ENCODE measurements at places on chromosomes 5 and 9. TPM values are rescaled to one million over a fixed set of nuclear protein-coding genes. Genes with fewer than 3 reads are reported as not detected.

Gene PLPPR1
- total RNA-seq: not detected

DNA sequence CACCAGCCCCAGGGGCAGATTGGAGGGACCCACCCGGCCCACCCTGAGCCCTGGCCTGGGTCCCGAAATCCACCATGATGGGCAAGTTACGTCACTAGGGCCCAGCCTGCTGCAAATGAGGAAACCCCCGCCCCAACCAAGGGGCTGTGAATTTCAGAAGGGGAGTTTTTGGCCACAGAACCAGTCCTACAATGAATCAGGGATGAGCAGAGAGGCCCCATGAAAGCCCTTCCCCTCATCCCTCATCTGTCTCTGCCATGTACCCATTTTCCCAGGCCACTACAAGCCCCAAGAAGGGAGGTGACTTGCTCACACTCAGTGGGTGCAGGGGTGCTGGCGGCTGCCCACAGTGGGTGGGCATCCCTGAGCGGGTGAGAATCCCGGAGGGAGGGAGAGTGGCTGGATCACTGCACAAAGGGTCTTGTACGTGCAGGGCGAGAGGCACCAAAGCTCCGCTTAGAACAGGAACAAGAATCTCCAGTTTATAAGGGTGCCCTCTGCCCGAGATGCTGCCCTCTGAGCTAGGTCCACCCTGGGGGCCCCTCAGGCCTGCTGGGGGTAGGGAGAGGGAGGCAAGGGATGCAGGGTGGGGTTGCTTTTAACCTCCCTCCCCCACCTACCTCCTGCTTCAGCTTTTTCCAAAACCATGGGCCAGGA is 10.4 kb upstream of the TCF7 start:
- no peaks in the 10 kb centered on the region for H3K36me3 ChIP-seq
- H3K27me3 ChIP-seq: peaks cover 6% of the 10 kb centered on the region
- DNase-seq: no peak
- peaks cover 60% of the 10 kb centered on the region for H3K4me1 ChIP-seq
- peak overlapping the region; percentile 60 for H3K27ac ChIP-seq

DNA sequence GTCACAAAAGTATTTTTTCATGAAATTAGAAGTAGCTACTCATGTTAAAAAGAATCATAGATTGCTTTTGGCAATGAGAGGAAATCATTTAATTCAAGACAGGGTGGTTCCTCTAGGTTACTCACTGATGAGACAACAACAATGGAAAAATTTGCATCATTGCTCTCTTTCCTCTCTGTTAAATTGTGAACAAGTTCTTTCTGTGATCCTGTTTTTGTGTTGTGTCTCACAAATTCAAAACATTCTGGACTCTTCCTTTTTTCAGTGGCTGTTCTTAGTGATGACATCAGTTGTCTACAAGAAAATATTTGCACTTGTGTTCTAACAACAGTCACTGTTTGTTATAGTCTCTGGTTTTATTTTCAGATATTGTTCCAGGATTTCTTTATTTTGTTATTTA is 95.3 kb downstream of the XRCC4 start:
- no peaks in the 10 kb centered on the region for H3K27me3 ChIP-seq
- no peak for DNase-seq
- peaks cover under 1% of the 10 kb centered on the region for H3K4me1 ChIP-seq
- no peaks in the 10 kb centered on the region for H3K36me3 ChIP-seq
- no peak overlapping the region for H3K27ac ChIP-seq
- no peak overlapping the region for H3K4me3 ChIP-seq

GRCh38 chr5:142650881-142651280 is 35.0 kb downstream of the FGF1 start:
- no peak for DNase-seq
- H3K27me3 ChIP-seq: peaks cover 15% of the 10 kb centered on the region
- H3K27ac ChIP-seq: no peak overlapping the region
- H3K4me1 ChIP-seq: no peaks in the 10 kb centered on the region

DNA sequence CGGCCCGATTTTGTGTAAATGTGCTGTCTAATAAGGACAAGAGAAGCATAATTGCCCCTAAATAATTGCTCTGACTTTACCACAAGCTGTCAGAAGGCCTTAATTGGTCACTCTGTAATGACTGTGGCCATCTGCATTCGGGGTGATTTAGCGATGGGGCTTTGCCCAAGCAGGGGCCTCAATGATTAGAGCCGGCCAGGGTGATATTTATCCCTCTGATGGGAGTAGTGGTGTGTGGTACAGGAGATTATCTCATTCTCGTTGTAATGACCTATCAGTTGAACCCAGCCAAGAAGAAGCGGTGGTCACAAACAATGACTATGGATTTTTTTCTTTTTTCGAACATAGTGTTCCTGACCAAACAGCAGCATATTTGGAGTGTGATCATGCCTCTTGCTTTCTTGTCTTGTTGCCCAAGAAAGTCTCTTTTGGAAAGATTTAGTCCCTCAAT is 72.0 kb upstream of the SAP30L start:
- H3K4me3 ChIP-seq: no peak overlapping the region
- peaks cover 16% of the 10 kb centered on the region for H3K36me3 ChIP-seq
- no peak overlapping the region for H3K27ac ChIP-seq
- peaks cover 4% of the 10 kb centered on the region for H3K4me1 ChIP-seq
- no peaks in the 10 kb centered on the region for H3K27me3 ChIP-seq
- no peak for DNase-seq

Gene NIPAL4
- 0.43 TPM for total RNA-seq

DNA sequence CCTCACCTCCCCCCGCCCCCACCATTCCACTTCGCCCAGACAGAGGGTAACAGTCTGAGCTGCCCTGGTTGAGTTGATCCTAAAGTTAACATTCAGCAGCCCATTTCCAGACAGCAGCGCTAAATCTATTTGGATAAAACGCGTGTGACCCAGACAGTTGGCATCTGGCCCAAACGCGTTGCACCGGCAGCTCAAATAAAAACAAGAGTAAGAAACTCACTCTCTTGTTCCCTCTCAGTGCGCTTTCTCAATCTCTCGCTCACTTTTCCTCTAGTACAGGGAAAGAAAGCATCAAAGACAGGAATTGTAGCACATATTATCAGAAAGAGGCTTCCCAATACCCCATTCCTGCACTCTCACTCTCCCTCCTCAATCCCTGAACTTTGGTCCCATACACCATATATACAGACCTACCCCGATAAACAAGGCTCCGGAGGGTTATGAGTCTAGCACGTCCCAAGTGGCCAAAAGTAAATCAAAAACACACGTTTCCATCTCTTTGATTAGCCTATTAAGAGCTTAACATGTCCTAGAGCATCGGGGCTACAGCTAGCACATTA is 1.3 kb downstream of the ADAMTS6 start:
- no peak for DNase-seq
- H3K4me1 ChIP-seq: peaks cover 19% of the 10 kb centered on the region
- no peaks in the 10 kb centered on the region for H3K27me3 ChIP-seq
- H3K36me3 ChIP-seq: no peaks in the 10 kb centered on the region
- H3K27ac ChIP-seq: no peak overlapping the region

GRCh38 chr5:157175071-157175612 is 5.5 kb upstream of the ITK start:
- H3K4me1 ChIP-seq: peaks cover 54% of the 10 kb centered on the region
- no peak for DNase-seq
- H3K27me3 ChIP-seq: no peaks in the 10 kb centered on the region
- no peak overlapping the region for H3K4me3 ChIP-seq
- H3K27ac ChIP-seq: peak overlapping the region; percentile 45
- H3K36me3 ChIP-seq: peaks cover 8% of the 10 kb centered on the region

Gene DAB2
- 8.5 TPM for total RNA-seq

GRCh38 chr9:18566121-18566520 is 92.2 kb downstream of the ADAMTSL1 start:
- no peak overlapping the region for H3K27ac ChIP-seq
- no peaks in the 10 kb centered on the region for H3K27me3 ChIP-seq
- DNase-seq: no peak
- H3K4me3 ChIP-seq: no peak overlapping the region
- H3K36me3 ChIP-seq: no peaks in the 10 kb centered on the region
- no peaks in the 10 kb centered on the region for H3K4me1 ChIP-seq

DNA sequence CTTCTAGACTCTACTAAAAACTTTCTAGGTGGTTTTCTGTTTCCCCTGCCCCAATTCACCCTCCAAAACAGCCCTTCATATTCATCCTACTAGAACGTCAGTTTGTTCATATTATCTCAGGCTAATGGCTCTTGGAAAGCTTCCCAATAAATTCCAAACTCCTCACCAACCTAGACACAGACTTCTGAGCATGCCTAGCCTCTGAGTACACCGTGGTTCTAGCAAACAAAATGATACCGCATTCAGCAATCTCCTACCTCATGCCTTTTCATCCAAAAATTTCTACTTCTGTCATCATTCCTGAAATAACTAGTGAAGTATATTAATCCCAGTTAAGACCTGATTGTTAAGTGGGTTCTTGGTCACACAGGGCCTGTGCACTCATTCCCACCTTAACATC is 46.5 kb upstream of the NR5A1 start:
- H3K4me3 ChIP-seq: no peak overlapping the region
- H3K27me3 ChIP-seq: peaks cover 13% of the 10 kb centered on the region
- H3K36me3 ChIP-seq: no peaks in the 10 kb centered on the region

DNA sequence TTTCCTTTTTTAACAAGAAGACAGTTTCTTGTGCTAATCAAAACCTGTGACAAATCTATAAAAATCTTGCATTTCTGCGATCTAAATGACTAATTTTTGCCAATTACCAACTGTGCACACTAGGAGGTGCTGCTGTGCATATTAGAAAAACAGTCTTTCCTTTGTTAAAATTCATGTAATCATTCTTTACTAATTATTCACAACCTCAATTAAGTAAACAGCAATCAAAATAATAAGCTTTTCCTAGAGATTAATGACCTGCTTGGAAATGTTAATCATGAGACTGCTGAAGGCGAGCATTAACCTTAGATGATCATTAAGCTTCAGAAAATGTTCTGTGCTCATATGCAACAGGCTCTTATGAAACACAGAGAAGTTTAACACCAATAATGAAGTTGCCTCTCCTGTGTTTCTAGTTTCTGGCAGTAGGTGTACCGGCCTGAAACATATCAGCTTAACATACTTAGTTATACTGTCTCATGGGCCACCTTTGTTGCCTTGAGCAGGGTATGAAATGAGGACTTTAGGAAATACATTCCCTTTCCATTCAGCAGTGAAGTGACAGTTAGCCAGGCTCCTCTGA is 17.7 kb downstream of the RFESD start:
- H3K27me3 ChIP-seq: no peaks in the 10 kb centered on the region
- no peaks in the 10 kb centered on the region for H3K36me3 ChIP-seq
- no peaks in the 10 kb centered on the region for H3K4me1 ChIP-seq
- H3K4me3 ChIP-seq: no peak overlapping the region

DNA sequence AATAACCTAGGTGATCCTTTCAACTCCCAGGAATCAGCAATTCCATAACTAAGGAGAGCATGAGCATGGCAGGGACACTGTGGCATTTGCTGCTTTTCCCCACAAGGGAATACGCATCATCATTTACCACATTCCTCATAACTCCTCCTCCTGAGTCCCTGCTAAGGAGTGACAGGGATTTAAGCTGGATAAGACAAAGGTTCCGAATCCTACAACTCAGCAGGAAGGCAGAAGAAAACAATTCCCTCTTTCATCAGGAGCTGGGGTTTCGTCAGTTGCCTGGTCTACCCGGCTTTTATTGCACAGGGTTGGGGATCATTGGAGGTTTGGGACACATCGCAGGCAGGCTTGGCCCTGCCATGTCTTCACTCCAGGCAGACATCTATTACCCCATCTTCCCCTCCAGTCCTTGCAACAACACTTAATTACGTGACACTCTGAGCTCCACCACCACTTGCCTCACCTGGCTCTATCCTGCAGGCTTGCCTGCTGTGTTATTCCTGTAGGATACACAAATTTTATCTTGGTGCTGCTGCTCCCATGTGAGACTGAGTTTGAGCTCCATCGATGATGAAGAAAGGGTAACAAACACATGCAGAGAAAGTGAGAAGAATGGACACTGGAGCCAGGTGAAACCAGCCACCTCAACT is 563.0 kb upstream of the KLF4 start:
- H3K4me3 ChIP-seq: no peak overlapping the region
- no peak for DNase-seq
- H3K27ac ChIP-seq: no peak overlapping the region
- H3K36me3 ChIP-seq: no peaks in the 10 kb centered on the region

- DNase-seq: no peak
- no peak overlapping the region for H3K4me3 ChIP-seq
These were observed 373.3 kb upstream of the KLF4 start for GRCh38 chr9:107862881-107863280.

DNA sequence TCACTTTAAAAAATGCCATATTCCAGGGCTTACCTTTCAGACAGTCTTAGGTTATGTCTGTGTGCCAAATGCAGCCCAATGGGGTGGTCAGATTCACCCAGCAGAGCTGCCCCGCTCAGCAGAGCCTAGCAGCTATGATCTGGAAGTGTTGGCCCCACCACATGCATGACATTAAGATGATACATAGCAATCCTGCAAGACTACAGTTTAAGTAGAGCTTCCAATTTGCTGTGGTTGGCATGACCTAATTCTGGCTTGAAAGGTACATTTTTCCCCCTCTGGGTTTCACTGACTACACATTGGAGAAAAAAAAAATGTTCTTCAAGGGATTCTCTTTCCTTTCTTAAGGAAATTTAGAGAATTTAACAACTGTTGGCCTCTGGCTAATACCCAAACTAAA is 22.5 kb downstream of the MEF2C start:
- no peaks in the 10 kb centered on the region for H3K27me3 ChIP-seq
- H3K4me1 ChIP-seq: no peaks in the 10 kb centered on the region
- DNase-seq: no peak
- H3K36me3 ChIP-seq: peaks cover 6% of the 10 kb centered on the region
- no peak overlapping the region for H3K4me3 ChIP-seq

DNA sequence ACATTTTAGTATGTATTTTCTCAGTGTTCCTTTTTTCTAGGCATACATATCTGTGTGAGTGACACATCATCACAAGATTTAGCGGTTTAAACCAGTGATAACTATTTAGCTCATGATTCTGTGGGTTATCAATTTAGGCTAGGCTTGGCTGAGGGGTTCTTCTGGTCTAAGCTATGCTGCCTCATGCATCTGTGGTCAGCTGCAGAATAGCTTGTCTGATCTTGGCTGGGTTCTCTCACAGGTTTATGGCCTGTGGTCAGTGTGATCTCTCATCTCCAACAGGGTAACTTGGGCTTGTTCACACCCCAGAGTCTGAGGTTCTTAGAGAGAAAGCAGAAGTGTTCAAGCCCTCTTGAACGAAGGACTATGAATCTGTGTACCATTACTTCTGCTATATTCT is 363.3 kb downstream of the KDM4C start:
- peaks cover 10% of the 10 kb centered on the region for H3K36me3 ChIP-seq
- no peak for DNase-seq
- peak overlapping the region; percentile 54 for H3K27ac ChIP-seq
- peaks cover 28% of the 10 kb centered on the region for H3K4me1 ChIP-seq
